Activated CD8-positive, alpha-beta memory T cell treated with anti-CD3 and anti-CD28 coated beads, Interleukin-2, amount 10 ng/mL, durations not matched to agents 7 days and 5 days (primary cell): ENCODE measurements at places on chromosomes 7 and 10. TPM values are rescaled to one million over a fixed set of nuclear protein-coding genes. Genes with fewer than 3 reads are reported as not detected.

BMS1 gene
- total RNA-seq: 24.0 TPM

HYAL4 gene
- total RNA-seq: not detected

TMEM229A gene
- total RNA-seq: not detected

TCF7L2 gene
- 1.4 TPM for total RNA-seq

- H3K27ac ChIP-seq: no peak overlapping the region
- H3K4me1 ChIP-seq: no peaks in the 10 kb centered on the region
- H3K4me3 ChIP-seq: no peak overlapping the region
- no peaks in the 10 kb centered on the region for H3K36me3 ChIP-seq
- peaks cover 13% of the 10 kb centered on the region for H3K27me3 ChIP-seq
These were observed 17.8 kb downstream of the CDHR3 start for GRCh38 chr7:105980645-105981396.

- H3K4me1 ChIP-seq: no peaks in the 10 kb centered on the region
- no peaks in the 10 kb centered on the region for H3K27me3 ChIP-seq
- no peaks in the 10 kb centered on the region for H3K36me3 ChIP-seq
These were observed 116.0 kb upstream of the FZD8 start for GRCh38 chr10:35758076-35758475.

DNA sequence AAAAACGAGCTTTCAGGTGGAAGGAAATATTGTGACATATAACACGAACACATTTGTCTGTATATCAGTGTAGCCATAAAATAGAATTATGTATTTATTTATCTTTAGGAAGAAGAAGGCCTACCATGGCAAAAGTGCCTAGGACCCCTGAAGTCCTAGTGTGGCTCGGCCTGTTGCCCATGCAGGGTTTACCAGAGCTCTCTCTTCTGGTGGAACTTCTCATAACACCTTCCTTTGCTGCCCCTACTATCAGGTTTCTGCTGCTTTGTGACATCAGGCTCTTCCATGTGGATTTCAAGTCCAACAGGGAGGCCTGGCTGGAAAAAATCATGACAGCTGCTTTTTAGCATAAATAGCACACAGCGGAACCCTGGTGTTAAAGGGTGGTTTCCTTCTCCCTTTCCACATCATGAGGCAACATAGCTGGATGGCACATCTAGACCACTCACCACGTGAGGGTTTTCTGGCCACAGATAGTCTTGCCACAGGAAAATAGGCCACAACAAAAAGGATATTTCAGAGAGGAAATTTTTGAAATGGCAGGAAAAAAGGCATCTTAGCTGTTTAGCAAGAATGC lies 44.8 kb upstream of the ADO start:
- DNase-seq: no peak
- H3K27ac ChIP-seq: no peak overlapping the region
- H3K36me3 ChIP-seq: no peaks in the 10 kb centered on the region

GRCh38 chr10:130339091-130339490 lies 202.9 kb downstream of the GLRX3 start:
- H3K4me3 ChIP-seq: no peak overlapping the region
- H3K4me1 ChIP-seq: no peaks in the 10 kb centered on the region

- H3K4me3 ChIP-seq: no peak overlapping the region
- no peak for DNase-seq
- no peaks in the 10 kb centered on the region for H3K27me3 ChIP-seq
These were observed 605.0 kb downstream of the CCSER2 start for GRCh38 chr10:84933402-84933801.

GRCh38 chr7:85114342-85114741 lies 72.5 kb downstream of the SEMA3D start:
- H3K36me3 ChIP-seq: no peaks in the 10 kb centered on the region
- H3K4me1 ChIP-seq: no peaks in the 10 kb centered on the region
- H3K4me3 ChIP-seq: no peak overlapping the region
- no peak for DNase-seq
- no peaks in the 10 kb centered on the region for H3K27me3 ChIP-seq

DNA sequence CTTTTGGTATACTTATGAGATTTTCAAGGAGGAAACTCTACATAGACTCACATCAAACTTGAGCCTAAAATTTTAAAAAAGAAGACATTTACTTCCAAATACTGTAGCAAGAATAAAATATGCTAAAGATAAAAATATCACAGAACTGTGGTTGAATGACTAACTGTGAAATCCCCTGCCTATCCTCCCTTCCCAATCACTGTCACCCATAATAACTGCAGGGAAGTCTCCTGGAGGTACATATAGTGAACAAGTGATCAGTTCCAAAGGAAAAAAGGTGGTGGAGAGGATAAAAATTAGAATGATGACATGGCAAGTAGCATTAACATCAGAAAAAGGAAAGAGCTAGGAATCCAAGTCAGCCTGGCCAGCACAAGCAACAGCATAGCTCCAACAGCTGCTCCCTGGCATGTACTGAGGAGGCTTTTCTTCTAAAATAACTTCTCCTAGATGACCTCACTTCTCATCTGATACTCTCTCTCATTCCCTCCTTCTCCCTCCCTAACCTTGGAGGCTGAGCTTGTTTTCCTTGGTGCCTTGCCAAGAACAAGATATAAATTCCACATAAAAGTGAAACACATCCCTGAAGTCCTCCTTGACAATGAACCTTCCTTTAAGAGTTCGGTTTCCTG lies 124.0 kb downstream of the IQUB start:
- DNase-seq: no peak
- no peaks in the 10 kb centered on the region for H3K27me3 ChIP-seq
- no peak overlapping the region for H3K4me3 ChIP-seq
- no peaks in the 10 kb centered on the region for H3K36me3 ChIP-seq

DNA sequence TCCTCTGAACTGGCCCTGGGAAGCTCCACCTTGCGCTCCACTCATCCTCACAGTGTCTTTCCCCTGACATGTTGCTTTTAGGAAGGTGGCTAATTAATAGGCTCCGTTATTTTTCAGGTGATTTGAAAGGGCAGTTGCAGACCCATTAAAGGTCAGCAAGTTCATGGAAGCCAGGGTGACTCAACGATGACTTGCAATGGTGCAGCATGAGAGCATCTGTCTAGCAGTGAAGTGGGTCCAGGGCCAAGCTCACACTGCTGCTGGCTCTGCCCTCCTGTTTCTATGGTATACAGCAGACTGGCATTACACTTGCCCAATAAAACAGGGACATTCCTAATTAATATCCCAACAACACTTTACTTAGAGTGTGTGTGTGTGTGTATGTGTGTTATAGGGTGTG lies 68.8 kb upstream of the WDR11 start:
- H3K4me1 ChIP-seq: no peaks in the 10 kb centered on the region
- no peak overlapping the region for H3K27ac ChIP-seq
- no peak overlapping the region for H3K4me3 ChIP-seq
- H3K27me3 ChIP-seq: no peaks in the 10 kb centered on the region
- DNase-seq: no peak
